ENCODE measurements at places on chromosomes 7 and 10.

DNA sequence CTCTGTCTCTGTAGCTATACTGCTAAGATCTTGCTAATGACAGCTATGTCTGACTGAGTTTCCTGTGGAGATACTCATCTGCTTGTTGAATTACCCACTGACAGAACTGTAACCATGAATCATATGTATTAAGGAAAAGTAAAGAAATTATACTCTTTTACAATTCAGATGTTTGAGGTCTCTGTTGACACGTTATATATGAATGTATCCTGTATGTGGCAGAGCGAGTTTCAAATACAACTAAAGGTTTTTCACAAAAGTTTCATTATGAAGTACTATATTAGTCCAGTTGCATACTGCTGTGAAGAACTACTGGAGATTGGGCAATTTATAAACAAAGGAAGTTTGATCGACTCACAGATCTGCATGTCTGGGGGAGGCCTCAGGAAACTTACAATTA is 232.5 kb downstream of the CDK14 start:
- peak; percentile 16 for DNase-seq

DNA sequence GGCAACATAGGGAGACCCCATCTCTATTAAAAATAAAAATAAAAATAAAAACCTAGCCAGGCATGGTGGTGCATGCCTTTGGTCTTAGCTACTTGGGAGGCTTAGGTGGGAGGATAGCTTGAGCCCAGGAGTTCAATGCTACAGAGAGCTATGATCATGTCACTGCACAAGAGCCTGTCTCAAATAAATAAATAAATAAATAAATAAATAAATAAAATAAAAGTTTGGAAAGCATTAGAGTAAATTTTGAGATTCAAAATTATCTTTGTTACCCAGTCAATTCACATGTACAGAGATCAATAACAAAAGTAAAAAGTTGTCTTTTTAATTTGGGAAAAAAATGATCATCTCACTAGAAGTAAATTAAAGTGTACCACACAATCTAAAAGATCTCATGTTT is 255.8 kb upstream of the MYO3A start:
- no peak for DNase-seq

DNA sequence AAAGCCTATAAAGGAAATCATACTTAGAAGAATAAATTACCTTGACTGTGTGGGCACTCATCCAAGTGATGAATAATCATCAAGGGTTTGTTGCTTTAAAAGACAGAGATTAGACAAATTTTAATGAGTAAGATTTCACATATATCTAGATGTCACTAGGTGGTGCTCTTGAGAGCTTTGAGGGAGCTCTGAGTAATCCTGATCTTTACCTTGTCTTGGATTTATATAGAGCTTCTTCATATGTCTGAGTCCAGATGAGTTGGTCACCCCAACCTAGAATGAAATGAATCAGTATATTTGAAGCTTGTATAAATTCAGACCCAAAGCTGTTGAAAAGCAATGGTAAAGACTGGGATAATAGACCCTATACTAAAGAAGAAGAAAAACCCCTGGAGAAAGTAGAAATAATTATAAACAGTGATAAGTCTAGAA is 3.7 kb downstream of the AGR2 start:
- DNase-seq, result peak; percentile 60

GRCh38 chr7:8146106-8146787 is 115.7 kb downstream of the ICA1 start:
- no peak for DNase-seq

GRCh38 chr10:66862687-66863258 is 63.1 kb upstream of the LRRTM3 start:
- no peak for DNase-seq

- no peak for DNase-seq
Observed at GRCh38 chr7:97576043-97576442, 155.8 kb upstream of the TAC1 start.

- DNase-seq, result no peak
Observed at GRCh38 chr7:28195910-28196620, 15.5 kb upstream of the JAZF1 start.

DNA sequence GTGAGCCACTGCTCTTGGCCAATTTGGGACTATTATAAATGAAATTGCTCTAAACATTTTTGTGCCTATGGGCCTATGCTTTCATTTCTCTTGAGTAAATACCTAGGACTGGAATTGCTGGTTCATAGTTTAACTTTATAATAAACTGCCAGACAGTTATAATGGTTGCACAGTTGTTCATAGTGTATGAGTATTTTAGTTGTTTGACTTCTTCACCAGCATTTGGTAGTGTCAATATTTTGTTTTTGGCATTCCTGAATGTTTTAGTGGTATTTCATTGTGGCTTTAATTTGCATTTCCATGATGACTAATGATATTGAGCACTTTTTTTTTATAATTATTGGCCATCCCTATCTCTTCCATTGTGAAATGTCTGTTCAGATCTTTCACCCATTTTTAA is 29.5 kb downstream of the PLEKHA8 start:
- peak; percentile 54 for DNase-seq

- no peak for DNase-seq
Observed at GRCh38 chr10:83886871-83887270, 252.4 kb upstream of the GHITM start.

DNA sequence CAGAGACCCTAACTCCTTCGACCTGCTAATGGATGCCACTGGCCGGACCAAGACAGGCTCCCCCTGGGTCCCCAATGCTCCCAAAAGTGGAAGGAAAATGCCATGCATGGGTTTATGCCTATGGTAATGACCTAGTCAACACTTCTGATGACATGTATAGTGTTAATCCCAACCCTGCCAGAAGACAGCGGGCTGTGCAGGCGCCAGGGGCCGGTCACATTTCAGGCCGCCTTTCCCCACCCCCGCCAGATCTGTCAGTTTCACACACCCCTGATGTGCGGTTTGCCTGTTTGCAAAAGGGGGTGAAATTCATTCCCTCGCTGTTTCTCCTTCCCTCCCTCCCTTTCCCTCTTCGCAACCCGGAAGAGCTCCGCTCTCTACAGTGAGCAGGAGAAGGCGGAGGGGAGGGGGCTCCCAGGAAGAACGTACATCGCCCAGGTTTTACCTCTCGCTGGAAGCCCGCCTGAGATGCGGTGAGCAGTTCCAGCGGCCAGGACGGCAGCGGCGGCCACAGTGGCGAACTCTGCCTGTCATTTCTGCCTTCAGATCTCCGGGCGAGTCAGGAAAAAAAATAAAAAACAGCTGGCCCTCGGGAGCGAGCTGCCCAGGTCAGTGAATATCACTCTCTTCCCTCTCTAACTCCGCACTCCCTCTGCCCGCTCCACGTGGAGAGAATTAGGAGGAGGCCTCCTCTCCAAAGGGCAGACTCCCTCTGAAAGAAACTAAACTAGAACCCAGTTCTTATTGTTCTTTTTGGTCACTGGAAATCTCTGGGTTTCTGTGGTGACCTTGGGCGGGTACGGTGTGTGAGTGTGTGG is 9.4 kb upstream of the GATA3 start:
- no peak for DNase-seq

DNA sequence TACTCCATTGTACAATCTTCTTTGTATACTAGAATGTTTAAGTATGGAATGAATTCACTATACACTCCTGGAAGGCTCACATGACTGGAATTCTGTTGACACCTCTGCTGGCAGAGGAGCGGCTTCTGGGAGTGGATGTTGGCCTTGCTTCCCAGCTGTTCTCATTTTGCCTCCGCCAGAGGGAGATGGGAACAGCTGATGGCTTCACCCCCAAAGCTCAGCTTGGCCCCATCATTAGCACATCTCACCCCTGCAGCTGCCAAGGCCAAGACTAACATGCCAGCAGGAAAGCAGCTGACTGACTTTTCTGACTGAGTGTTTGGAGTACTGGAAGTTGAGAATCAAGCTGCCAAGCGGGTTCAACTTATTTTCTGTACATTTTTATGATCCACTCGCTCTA is 15.1 kb downstream of the ADAM12 start:
- peak; percentile 59 for DNase-seq

- DNase-seq, result no peak
Observed at GRCh38 chr10:110175406-110175805, 32.0 kb upstream of the MXI1 start.

Measured in AG10803 (cell line).